Smooth muscle cell of the brain vasculature (primary cell): ENCODE measurements at places on chromosomes 11 and 22.
A peak's percentile ranks its signal among the peaks of the same experiment; 100 is the strongest.

- DNase-seq = no peak
Measured at GRCh38 chr11:9570313-9571025, 3.0 kb upstream of the WEE1 start.

DNA sequence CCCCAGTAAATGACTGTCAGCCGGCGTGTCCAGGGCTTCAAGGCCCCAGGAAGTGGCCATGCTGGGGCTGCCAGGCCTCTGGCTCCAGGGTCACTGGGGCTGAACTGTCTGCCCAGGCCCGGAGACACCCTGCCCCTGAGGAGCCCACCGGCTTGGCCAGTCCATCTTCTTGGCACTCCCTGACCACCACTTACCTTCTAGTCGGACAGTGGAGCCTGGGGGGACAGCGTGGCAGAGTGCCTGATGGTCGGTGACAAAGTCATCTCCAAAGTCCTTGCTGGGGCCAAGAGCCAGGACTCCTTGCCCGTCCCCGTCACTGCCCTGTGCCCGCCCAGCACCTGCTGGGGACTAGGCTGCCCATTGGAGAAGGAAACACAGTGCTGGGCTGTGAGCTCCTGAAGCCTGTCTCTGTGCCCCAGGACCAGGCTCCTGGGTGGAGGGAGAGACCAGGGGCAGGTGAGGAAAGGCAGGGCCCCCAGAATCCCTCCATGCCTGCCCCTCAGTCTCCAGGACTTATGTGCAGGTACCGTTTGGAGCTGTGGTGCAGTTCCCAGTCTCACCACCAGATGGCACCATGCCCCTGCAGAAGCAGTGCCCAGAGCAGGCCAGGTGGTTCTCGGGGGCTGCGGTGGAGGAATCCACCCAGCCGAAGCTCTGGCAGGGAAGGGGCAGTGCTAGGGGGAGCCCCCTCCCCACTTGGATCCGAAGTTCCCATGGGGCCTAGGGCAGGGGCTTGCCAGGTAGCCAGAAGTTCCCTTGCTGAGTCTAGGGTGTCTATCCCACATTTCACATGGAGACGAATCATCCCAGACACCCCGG lies 6.0 kb upstream of the CCDC188 start:
- peak; percentile 33 for DNase-seq

DNA sequence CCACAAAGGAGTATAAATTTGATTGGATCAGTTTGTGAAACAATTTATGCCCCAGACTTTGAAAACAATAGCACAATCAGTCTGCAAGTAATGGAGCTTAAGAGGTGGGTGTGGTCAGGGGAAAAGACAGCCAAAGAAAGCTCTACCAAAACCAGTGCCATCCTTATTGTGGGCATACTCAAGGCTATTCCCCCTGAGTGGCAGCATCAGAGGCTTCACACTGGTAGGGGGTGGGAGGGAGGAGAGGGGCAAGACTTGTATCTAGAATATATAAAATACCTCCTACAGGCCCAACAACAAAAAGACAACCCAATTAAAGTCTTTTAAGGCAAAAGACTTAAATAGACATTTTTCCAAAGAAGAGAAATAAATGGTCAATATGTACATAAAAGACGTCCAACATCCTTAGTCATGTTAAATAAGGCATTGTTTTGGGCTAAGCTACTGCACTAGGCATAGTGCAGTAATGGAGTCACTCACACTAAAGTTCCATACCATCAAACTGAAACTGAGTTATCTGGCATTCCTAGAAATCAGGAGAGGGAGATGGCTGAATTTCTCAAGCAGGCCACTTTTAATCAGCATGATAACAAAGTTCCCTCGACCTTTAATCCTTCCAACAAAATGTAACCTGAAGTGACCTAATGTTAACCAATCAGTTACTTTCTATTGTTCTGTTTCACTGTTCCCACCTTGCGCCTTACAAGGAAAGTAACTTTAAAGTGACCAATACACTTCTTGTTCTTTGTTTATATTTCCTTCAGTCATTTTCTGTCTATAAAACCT lies 24.8 kb downstream of the NARS2 start:
- DNase-seq = no peak

DNA sequence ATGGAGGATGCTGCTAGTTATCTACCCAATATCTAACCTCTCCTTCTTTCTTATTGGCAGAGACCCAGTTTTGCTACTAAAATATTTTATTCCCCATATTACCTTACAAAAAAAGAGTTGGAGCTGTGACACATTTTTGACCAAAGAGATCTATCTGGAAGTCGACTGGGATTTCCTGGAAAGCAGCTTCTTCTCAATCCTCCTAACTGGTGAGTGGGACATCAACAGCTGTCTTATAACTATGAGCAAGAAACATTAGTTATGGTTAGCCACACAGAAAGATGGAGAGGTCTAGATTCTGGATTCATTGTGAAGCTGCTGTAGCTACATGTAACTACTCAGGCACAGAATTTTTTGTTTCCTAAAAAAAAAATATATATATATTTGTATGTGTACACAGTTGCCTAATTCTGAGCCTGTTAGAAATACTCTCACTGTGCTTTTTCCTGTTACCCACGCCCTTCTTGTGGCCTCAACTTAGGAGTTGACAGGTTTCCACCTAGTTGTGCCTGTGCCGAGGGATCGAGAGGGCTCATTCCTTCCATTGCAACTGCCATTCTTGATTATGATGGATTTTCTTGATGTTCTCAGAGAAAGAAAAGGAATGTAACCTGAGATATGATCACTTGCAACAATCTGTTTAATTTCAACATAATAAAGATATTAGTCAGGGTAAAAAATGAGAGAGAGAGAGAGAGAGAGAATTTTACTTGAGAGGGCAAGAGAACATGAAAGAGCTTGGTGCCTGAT lies 142.0 kb downstream of the SLC17A6 start:
- no peak for DNase-seq

DNA sequence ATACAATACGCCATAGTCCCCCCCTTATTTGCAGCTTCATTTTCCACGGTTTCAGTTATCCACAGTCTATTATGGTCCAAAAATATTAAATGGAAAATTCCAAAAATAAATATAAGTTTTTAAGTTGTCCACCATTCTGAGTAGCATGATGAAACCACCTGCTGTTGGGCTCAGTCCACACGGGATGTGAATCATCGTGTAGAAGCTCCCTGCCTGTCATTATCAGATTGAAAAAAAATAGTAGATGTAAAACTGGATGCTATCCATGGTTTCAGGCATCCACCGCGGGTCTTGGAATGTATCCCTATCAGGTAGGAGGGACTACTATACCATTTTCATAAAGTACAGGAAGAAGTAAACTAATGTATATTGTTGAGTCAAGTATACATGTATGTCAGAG lies 127.4 kb downstream of the TTC17 start:
- no peak for DNase-seq
